ENCODE measurements at places on chromosomes 6 and 20. TPM values are rescaled to one million over a fixed set of nuclear protein-coding genes. Genes with fewer than 3 reads are reported as not detected.

DNA sequence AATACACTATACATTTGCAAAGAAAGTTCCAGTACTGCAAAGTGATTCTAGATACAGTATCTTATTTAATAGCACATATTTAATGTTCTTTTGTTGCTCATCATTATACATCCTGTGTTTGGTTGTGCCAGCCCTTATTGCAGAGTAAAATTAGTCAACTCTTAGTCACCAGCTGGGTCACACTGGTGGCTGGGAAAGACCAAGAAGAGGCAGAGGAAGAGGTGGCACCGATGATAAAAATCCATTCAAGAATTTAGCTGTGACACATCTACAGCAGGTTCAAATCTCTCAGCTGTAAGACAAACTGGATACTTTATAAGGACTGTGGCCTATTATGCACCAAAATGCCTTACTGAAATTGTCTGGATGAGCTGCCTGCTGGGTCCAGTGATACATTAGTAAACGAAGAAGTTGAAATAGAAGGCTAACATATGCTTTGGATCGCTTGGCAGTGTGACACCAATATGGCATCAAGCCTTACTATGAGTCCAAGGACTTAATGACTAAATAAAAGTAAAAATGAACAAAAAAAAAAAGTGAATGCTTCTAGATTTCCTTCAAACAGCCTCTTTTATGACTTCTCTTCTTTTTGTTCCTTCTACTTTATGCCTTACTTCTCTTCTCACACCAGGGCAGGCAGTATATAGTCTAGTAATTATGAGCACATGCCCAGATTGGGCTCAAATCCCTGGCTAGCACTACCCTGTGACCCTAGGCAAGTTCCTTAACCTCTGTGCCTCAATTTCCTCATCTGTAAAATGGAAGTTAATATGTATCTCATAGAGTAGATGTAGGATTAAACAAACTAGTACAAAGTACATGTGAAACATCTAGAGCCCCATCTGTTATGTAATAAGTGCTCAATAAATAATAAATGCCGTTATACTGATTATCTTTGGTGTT is 29.4 kb upstream of the RNF8 start:
- peaks cover 9% of the 10 kb centered on the region for H3K36me3 ChIP-seq
- H3K4me1 ChIP-seq = no peaks in the 10 kb centered on the region
- DNase-seq = no peak
- H3K27me3 ChIP-seq = peaks cover 2% of the 10 kb centered on the region

- H3K27ac ChIP-seq = no peak overlapping the region
- no peak overlapping the region for H3K4me3 ChIP-seq
- DNase-seq = no peak
- H3K4me1 ChIP-seq = no peaks in the 10 kb centered on the region
- no peaks in the 10 kb centered on the region for H3K36me3 ChIP-seq
- H3K27me3 ChIP-seq = peaks cover 2% of the 10 kb centered on the region
These were observed 69.1 kb downstream of the LCA5 start for GRCh38 chr6:79468116-79468515.

FAM209B gene
- 0.56 TPM for polyA plus RNA-seq

DNA sequence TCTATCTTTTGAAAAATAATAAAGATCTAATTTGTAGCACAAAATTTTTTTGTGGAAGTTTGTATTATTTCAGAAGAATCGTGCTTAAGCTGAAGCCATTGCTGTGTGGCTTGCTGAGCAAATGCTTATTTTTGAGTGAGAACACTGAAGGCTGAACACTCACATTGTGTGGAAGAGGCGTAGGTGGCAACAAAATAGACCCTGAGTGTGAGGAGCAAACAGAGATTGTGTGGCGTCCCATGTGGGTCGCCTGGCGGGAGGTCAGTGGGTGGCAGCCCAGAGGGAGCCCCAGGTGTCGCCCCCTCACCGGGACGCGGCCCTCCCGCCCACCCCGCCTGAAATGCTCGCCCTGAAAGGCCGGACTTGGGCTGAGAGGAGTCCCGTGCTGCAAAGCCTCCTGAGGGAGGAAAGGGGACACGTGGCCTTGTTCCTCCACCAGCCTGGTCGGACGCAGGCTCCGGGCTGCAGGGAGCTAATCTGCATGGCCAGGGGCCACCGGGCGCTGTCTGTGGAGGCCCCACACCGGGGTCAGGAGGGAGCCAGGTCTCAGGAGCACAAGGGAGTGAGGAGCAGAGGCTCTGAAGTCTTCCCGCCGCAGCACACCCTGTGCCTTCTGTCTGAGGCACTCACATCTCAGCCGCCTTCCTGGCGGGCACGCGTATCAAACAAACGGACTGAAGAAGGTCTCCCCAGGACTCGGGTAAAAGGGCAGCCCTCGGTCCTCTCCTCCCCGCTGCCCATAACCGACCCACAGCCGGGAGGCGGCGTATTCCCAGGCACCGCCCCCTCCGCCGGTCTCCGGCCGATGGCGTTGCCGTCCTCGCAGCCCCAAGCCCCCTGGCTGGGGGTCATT is 15.9 kb downstream of the DDO start:
- peaks cover 6% of the 10 kb centered on the region for H3K27me3 ChIP-seq
- H3K4me3 ChIP-seq = peak overlapping the region; percentile 74
- no peak overlapping the region for H3K27ac ChIP-seq
- DNase-seq = no peak

GRCh38 chr6:43945768-43946080 is 175.7 kb downstream of the VEGFA start:
- peaks cover 8% of the 10 kb centered on the region for H3K36me3 ChIP-seq
- H3K4me3 ChIP-seq = no peak overlapping the region
- H3K27ac ChIP-seq = no peak overlapping the region
- H3K27me3 ChIP-seq = peaks cover 7% of the 10 kb centered on the region

DNA sequence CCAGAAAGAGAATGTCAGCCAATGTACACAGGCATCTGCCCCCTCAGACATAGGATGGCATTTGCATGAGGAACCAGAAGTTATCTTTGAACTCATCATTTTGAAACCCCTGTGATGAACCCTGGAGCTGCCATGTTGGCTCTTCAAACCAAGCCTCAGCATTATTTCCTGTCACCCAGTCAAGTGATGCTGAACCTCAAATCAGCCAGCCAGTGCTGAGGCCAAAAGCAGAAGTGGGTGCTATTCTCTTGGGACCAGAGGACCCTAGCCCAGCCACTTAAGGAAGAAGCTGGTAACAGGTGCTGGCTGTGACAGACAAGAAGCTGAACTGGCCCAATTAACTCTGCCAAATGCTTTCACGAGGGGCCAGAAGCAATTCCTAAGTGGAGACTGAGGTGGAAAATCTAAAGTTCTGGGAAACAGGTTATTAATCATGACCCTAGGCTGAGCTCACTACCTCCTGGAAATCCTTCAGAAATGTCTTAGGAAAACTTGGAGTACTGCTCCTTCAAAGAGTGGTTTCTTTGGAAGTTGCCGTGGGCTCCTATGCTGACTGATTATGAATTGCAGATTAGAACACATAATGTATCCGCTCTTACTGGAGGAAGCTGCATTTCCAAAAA is 4.0 kb downstream of the PKIG start:
- no peaks in the 10 kb centered on the region for H3K36me3 ChIP-seq
- no peak for DNase-seq
- H3K27ac ChIP-seq = no peak overlapping the region

- peaks cover 21% of the 10 kb centered on the region for H3K36me3 ChIP-seq
- no peak overlapping the region for H3K4me3 ChIP-seq
- H3K27ac ChIP-seq = no peak overlapping the region
- no peaks in the 10 kb centered on the region for H3K27me3 ChIP-seq
These were observed 118.0 kb downstream of the CHD6 start for GRCh38 chr20:41499961-41500725.

GRCh38 chr6:95431637-95432228 is 145.6 kb upstream of the MANEA start:
- no peaks in the 10 kb centered on the region for H3K36me3 ChIP-seq
- no peaks in the 10 kb centered on the region for H3K4me1 ChIP-seq
- DNase-seq = peak; percentile 8
- H3K27ac ChIP-seq = no peak overlapping the region

GRCh38 chr6:111874025-111874415 is 768 bp upstream of the FYN start:
- H3K4me1 ChIP-seq = peaks cover 36% of the 10 kb centered on the region
- DNase-seq = no peak
- peak overlapping the region; percentile 99 for H3K4me3 ChIP-seq
- H3K27ac ChIP-seq = peak overlapping the region; percentile 96
- peaks cover 19% of the 10 kb centered on the region for H3K27me3 ChIP-seq
- H3K36me3 ChIP-seq = peaks cover 5% of the 10 kb centered on the region

GRCh38 chr20:50003253-50003656 is 20.5 kb downstream of the SNAI1 start:
- H3K36me3 ChIP-seq = no peaks in the 10 kb centered on the region
- peaks cover 14% of the 10 kb centered on the region for H3K27me3 ChIP-seq
- H3K4me3 ChIP-seq = no peak overlapping the region
- peaks cover 14% of the 10 kb centered on the region for H3K4me1 ChIP-seq
- no peak for DNase-seq

PDE10A gene
- polyA plus RNA-seq = not detected

- no peak overlapping the region for H3K4me3 ChIP-seq
- no peak for DNase-seq
- peak overlapping the region; percentile 3 for H3K27ac ChIP-seq
- peaks cover 18% of the 10 kb centered on the region for H3K36me3 ChIP-seq
- no peaks in the 10 kb centered on the region for H3K27me3 ChIP-seq
These were observed 124.0 kb upstream of the CARMIL1 start for GRCh38 chr6:25155211-25155610.

SLC22A7 gene
- polyA plus RNA-seq = not detected

GRCh38 chr6:34888874-34889555 is at the start of gene ANKS1A:
TSS of gene ANKS1A (plus strand) at chr6:34889255. CDS start at chr6:34889403, 148 bp downstream.
- peaks cover 52% of the 10 kb centered on the region for H3K4me1 ChIP-seq
- peak within 1 kb of the TSS; percentile 94 for H3K27ac ChIP-seq
- H3K27me3 ChIP-seq = peaks cover 16% of the 10 kb centered on the region
- H3K36me3 ChIP-seq = peaks cover 8% of the 10 kb centered on the region
- H3K4me3 ChIP-seq = peak within 1 kb of the TSS; percentile 100

PROKR2 gene
- not detected for polyA plus RNA-seq

GRCh38 chr6:144055121-144055931 is 40.0 kb downstream of the SF3B5 start:
- peaks cover 38% of the 10 kb centered on the region for H3K4me1 ChIP-seq
- DNase-seq = peak; percentile 69
- no peaks in the 10 kb centered on the region for H3K36me3 ChIP-seq
- peaks cover 2% of the 10 kb centered on the region for H3K27me3 ChIP-seq

DNA sequence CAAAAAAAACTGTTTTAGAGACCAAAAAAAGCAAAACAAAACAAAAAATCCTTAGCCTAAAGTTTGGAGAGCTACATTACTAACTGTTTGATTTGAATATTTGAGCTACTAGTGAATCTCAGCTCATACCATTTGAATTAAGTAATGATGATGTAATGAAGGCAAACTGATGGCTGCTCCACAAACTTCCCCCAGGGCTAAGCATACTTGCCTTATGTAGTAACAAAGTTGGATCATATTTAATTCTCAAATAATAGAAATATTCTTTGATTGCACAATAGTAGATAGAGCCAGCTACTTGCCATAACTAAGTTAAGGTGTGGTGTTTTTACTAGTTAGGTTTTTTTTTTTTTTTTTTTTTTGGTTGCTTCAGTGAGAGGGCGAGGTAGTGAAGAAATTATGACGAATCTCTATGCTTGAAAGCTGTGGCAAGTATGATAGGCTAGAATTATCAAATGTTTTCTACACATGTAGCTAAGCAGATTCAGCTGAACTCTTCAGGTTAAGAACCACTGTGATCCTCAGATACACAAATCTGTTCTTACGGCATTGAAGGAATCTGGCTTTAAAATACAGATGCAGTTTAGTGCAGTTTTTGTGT is 2.9 kb downstream of the RAB32 start:
- peaks cover 1% of the 10 kb centered on the region for H3K27me3 ChIP-seq
- no peak overlapping the region for H3K27ac ChIP-seq
- DNase-seq = no peak
- peaks cover 9% of the 10 kb centered on the region for H3K4me1 ChIP-seq
- H3K4me3 ChIP-seq = no peak overlapping the region

- peaks cover 12% of the 10 kb centered on the region for H3K36me3 ChIP-seq
- no peak for DNase-seq
- no peak overlapping the region for H3K27ac ChIP-seq
- peaks cover 9% of the 10 kb centered on the region for H3K4me1 ChIP-seq
These were observed 154.8 kb downstream of the FOXC1 start for GRCh38 chr6:1764397-1764987.

FOXS1 gene
- polyA plus RNA-seq = not detected

LST1 gene
- polyA plus RNA-seq = 42.3 TPM

GRCh38 chr20:38167851-38168760 is 3.0 kb upstream of the TGM2 start:
- peaks cover 2% of the 10 kb centered on the region for H3K27me3 ChIP-seq
- DNase-seq = no peak
- H3K27ac ChIP-seq = no peak overlapping the region
- no peak overlapping the region for H3K4me3 ChIP-seq

- H3K4me1 ChIP-seq = peaks cover 25% of the 10 kb centered on the region
- peak; percentile 52 for DNase-seq
- H3K4me3 ChIP-seq = peak overlapping the region; percentile 72
- H3K27ac ChIP-seq = peak overlapping the region; percentile 89
- H3K36me3 ChIP-seq = no peaks in the 10 kb centered on the region
These were observed 115.4 kb downstream of the SLX4IP start for GRCh38 chr20:10550204-10551118.

DNA sequence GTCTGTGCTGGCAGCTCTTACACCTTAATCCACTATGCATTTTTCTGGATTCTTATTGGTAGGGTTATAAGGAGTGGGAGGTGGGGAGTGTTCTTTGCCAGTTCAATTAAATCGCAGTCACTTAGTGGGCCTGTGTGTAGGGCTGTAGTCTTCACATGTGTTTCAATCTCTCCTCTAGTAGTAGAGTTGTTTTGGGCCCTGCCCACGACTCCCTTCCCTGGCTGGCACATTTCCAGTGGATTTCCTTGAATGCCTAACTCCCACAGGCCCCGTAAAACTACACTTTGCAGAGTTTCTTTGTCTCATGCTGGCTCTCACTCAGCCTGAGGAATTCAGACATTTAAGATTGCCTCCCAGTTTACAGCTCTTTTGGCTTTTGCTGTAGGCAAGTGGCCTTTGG is 414.0 kb upstream of the OPRM1 start:
- no peaks in the 10 kb centered on the region for H3K27me3 ChIP-seq
- no peaks in the 10 kb centered on the region for H3K36me3 ChIP-seq
- H3K4me3 ChIP-seq = no peak overlapping the region
- no peak overlapping the region for H3K27ac ChIP-seq
- DNase-seq = no peak

GRCh38 chr20:22921595-22922421 is 113.3 kb upstream of the SSTR4 start:
- peaks cover 1% of the 10 kb centered on the region for H3K27me3 ChIP-seq
- no peaks in the 10 kb centered on the region for H3K4me1 ChIP-seq

FRMD1 gene
- polyA plus RNA-seq = not detected

GRCh38 chr6:53171605-53172467 is 23.2 kb upstream of the GCM1 start:
- no peaks in the 10 kb centered on the region for H3K4me1 ChIP-seq
- no peak overlapping the region for H3K4me3 ChIP-seq
- no peaks in the 10 kb centered on the region for H3K27me3 ChIP-seq
- H3K27ac ChIP-seq = no peak overlapping the region

NCOA3 gene
- 2.9 TPM for polyA plus RNA-seq

ZC2HC1B gene
- not detected for polyA plus RNA-seq

- no peaks in the 10 kb centered on the region for H3K4me1 ChIP-seq
- no peak overlapping the region for H3K4me3 ChIP-seq
- H3K36me3 ChIP-seq = peaks cover 6% of the 10 kb centered on the region
- no peak for DNase-seq
- H3K27ac ChIP-seq = no peak overlapping the region
- H3K27me3 ChIP-seq = no peaks in the 10 kb centered on the region
These were observed 131.3 kb downstream of the HACE1 start for GRCh38 chr6:104728448-104728847.

PPP2R5D gene
- polyA plus RNA-seq = 17.7 TPM

GRCh38 chr6:7505189-7505699 is 36.2 kb upstream of the DSP start:
- H3K4me1 ChIP-seq = no peaks in the 10 kb centered on the region
- DNase-seq = no peak
- no peaks in the 10 kb centered on the region for H3K36me3 ChIP-seq
- H3K4me3 ChIP-seq = no peak overlapping the region
- no peak overlapping the region for H3K27ac ChIP-seq
- H3K27me3 ChIP-seq = no peaks in the 10 kb centered on the region
